Breast epithelium (tissue), 4 donors: ENCODE measurements at places on chromosomes 3 and 15.

- no peak for DNase-seq
Measured at GRCh38 chr3:34212656-34213055, 414.2 kb downstream of the PDCD6IP start.

GRCh38 chr3:52827441-52827840 lies 3.0 kb downstream of the ITIH4 start:
- DNase-seq: no peak

DNA sequence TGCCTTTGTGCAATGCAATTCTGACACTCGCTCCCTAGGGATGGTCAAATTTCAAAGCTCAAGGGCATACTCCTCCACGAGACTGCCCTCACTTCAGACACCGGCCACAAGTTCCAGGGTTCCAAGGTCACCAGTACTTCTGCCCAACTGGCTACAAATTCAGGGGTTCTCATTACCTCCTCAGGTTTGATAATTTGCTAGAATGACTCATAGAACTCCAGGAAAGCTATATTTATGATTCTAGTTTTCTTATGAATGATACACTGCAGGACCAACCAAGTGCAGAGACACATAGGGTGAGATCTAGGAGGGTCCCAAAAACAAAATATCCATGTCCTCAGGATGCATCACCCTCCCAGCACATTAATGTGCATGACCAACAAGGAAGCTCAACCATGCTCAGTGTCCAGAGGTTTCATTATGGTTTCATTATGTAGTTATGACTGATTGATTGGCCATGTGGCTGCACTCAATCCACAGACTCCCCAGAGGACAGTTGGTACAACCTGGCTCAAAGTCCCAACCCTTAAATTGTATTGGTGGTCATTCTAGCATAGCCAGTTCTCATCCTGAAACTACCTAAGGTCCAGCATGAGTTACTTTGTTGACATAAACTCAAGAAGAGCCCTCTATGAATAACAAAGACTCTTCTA lies 170.4 kb upstream of the LRRN1 start:
- no peak for DNase-seq

DNA sequence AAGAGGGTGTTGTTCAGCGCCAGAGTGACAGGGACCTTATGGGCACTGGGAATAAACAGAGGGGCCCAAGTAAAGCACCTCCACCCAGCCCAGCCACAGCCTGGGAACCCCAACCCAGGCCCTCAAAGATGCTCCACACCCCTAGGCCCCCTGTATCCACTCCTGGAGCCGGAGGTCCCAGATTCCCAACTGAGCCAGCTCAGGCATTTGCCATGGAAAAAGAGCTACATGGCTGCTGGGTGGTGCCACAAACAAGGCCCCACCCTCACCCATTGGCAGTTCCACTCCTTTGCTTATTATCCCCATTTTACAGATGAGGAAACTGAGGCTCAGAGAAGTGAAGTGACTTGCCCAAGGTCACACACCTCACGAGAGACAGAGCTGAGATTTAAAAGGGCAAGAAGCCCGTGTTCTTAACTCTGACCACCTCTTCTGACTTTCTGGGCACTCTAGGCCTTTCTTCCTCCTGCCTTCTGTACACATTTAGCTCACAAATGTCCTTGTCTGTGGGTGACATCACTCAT lies 16.9 kb downstream of the ANPEP start:
- no peak for DNase-seq

- peak; percentile 20 for DNase-seq
Measured at GRCh38 chr15:74235962-74236361, at the start of gene CCDC33. Gene CCDC33, plus strand, starts transcription at chr15:74236326. Its CDS starts 394 bp downstream, at chr15:74236720.

GRCh38 chr3:31815006-31815405 lies 166.1 kb downstream of the OSBPL10 start:
- no peak for DNase-seq

DNA sequence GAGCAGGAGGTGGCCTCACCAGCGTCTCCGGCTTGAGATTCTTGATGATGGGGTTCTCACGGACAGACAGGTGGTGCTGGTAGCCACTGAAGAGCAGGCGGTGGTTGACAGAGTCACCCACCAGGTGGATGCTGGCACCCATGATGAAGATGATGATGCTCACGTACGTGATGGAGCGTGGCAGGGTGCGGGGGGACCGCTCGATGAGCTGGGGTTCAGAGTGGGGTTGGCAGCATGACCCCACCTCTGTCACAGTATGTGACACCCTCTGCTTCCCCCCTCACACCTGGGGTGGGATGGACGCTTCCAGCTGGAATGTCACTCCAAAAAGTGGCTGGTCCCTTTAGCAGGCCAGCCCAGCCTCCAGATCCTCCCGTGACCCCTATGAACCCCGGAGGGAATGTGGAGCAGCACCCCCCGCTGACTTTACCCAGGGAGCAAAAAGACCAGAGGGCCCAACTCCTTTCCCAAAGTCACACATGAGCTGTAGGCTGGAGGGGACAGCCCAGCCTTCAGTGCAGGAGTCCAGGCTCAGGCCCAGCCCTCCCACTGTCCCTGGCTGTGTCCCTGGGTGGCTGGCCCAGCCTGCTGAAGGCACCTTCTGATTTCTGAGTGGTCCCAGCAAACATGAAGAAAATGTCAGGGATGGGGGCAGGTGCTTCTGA lies 6.7 kb upstream of the CALML4 start:
- DNase-seq: no peak

- no peak for DNase-seq
Measured at GRCh38 chr3:1421577-1421976, 328.8 kb downstream of the CNTN6 start.
